ENCODE measurements at places on chromosomes 5 and 9. TPM values are rescaled to one million over a fixed set of nuclear protein-coding genes. Genes with fewer than 3 reads are reported as not detected.

CBY3 gene
- total RNA-seq = 0.66 TPM

IFNB1 gene
- total RNA-seq = 0.23 TPM

SH3TC2 gene
- total RNA-seq = not detected

PAX5 gene
- 0.32 TPM for total RNA-seq

PCDHA12 gene
- total RNA-seq = not detected

IGFBPL1 gene
- not detected for total RNA-seq

FREM1 gene
- total RNA-seq = not detected

SYK gene
- 0.18 TPM for total RNA-seq

RANBP17 gene
- total RNA-seq = not detected

SPATA6L gene
- total RNA-seq = not detected

CCDC192 gene
- total RNA-seq = not detected

All from activated T-helper 1 cell treated with anti-CD3 and anti-CD28 coated beads, Interleukin-12 subunit alpha, Interleukin-12 subunit beta, Interleukin-2, Interleukin-4 antibody, amounts not matched to agents 30 ng/mL and 10 ng/mL and 1 ng/mL, durations not matched to agents 14 hours and 24 hours and 36 hours (primary cell).